NCI-H1930 (cell line): ENCODE measurements at places on chromosomes 13 and 19.

GRCh38 chr13:40318366-40318765, 348.1 kb downstream of the FOXO1 start:
- no peak for DNase-seq

DNA sequence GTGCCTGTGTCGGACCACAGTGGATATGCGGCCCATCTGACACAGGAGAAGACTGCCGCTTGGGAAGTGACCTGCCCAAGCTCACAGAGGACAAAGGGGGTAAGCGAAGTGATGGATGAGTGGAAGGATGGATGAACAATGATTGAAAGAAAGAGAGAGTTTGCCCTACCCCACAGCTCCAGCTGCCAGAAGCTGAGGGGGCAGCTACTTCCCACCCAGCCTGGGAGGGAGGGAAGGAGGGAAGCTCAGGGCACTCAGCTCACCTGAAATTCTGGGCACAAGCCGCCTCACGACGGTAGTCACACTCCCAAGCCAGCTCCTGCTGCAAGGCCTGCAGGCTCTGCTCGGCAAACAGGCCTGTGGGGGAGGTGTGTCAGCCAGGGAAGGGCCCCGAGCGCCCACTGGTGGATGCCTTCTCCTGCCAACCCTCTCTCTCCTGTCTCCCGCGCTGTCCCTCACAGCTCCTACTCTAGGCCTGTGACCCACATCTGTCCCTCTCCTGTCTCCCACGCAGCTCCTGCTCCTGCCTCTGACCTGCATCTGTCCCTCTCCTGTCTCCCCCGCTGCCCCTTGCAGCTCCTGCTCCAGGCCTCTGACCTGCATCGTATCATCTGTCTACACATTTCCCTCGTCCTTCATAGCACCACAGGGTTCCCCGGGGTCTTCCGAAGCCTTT, 12.0 kb upstream of the NUMBL start:
- no peak for DNase-seq

DNA sequence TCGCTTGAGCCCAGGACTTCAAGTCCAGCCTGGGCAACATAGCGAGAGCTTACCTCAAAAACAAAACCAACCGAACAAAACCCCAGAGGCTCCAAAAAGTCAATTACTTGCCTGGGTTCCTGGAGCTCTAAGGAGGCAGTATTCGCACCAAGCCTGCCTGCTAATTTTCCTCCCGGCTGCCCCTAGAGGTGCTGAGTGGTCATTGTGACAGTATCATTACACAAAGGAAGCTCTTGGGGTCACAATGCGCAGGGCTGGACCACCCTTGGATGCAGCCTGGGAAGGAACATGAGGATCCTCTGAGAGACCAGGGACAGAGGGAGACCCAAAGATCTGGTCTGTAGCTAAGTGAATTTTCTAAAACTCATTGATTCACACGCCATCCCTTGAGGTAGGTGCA, 8.5 kb upstream of the PEX11G start:
- no peak for DNase-seq

GRCh38 chr13:23796551-23796950, 92.6 kb downstream of the MIPEP start:
- no peak for DNase-seq

GRCh38 chr13:42011601-42012350, 36.7 kb upstream of the DGKH start:
- no peak for DNase-seq
